ENCODE measurements at places on chromosomes 6 and 20.

GRCh38 chr6:11143394-11144371, 32.2 kb upstream of the ERVFRD-1 start:
- DNase-seq: peak; percentile 39

DNA sequence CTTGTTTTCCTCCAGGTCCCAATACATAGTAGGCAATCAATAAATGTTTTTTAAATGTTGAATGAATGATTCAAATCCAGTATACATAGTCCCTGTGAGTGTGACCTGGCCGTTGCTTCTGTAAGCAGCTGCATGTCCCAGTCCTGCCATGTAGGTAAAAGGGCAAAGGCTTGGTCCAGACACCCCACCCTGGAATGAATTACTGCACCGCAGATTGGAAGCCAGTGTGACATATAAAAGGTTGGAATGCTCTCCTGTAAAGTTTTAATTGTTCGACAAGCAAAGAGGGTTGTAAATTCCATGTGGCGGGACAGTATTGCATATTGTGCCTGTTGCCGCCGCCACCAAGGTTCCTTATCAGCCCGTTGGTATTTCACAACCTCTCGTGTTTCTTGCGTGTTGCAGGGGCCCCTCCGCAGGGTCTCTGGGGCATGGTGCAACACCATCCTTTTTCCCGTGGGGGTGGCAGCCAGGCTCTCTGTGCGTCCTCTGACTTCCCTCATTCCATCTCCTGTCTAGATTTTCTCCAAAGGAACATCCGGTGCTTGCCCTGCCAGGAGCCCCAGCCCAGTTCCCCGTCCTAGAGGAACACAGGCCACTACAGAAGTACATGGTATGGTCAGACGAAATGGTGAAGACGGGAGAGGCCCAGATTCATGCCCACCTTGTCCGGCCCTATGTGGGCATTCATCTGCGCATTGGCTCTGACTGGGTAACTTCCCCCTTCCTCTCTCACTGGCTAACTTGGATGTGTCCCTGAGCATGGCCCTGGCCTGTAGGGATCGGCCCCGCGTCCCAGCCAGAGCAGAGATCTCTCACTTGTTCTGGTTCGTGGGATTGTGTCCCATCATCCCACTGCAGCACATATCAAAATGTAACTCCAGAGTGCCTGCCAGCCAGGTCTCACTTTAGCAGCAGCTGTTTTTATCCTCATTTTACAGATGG, 20.3 kb downstream of the POFUT1 start:
- DNase-seq: no peak

DNA sequence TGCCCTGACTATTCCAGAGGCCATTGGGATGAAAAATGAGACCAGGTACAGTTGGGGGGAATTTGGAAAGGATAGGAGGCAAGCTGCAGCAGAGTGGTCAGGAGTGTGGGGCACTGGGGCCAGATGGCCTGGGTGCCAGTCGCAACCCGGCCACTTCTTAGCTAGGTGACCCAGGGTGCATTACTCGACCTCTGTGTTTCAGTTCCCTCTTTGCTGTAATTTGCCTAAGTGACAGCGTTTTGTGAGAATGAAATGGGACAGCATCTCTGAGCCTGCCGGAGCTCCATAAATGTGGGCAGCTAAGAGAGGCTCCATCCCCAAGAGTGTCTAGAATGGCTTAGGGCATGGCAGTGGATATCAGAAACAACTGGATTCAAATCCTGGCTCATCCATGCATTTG, 13.9 kb downstream of the LRFN2 start:
- no peak for DNase-seq

DNA sequence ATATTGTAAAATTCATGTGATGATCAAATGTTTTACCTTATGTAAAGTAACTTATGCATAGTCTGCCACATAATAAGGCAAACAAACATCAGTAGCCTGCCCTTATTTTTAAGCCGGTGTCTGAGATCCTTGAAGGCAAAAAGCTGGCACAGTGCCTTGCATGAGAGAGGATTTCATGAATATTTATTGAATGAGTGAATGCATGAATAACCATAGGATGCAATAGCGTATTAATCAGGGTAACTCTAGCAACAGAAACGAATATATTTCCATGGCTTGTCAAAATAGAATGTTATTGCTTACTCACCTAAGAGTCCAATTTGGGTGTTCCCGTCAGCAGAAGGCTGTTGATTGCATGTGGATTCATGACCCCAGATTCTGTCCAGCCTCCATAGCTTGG, 34.9 kb downstream of the BTBD3 start:
- no peak for DNase-seq

DNA sequence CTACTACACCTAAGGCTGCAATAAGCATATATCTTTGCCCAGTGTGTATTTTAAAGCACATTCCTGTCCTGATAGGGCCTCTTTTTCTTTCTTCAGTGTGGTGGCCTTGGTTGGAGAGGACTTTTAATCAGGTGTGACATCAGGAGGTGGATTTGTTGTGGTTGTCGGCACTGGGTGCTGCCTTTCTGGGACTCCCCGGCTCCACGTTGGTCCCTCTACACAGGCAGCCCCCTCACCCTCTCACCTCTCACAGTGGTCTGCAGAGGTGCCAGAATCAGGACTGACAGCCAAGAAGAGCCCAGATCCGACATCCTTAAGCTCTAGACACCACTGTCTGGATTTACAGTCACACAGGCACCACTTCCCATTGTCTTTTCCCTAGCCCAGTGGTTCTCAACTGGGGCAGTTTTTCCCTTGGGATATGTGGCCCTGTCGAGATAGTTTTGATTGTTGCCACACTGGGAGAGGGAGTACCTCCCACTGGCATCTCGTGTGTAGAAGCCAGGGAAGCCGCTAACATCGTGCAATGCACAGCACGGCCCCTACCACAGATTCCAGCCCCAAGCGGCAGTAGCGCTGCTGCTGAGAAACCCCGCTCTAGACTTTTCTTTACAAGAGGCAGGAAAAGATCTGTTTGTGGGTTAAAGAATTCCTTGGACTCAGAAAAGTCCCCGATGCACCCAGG, 314.1 kb downstream of the QKI start:
- no peak for DNase-seq

- DNase-seq: no peak
These were observed 56.9 kb downstream of the IRF4 start for GRCh38 chr6:448296-449056.

- DNase-seq: no peak
These were observed 762.4 kb upstream of the SLC35B3 start for GRCh38 chr6:9197726-9198125.

GRCh38 chr6:163324688-163325389, 89.7 kb upstream of the QKI start:
- no peak for DNase-seq

Measured in fibroblast of skin of left biceps (primary cell).